NCI-H1417 treated with DMSO at 0.1 percent for 48 hours (cell line): ENCODE measurements at places on chromosomes 12 and 14.

- no peak for DNase-seq
These were observed 3.3 kb downstream of the RAN start for GRCh38 chr12:130875193-130875592.

GRCh38 chr14:32469388-32470160 is 140.5 kb downstream of the AKAP6 start:
- DNase-seq: no peak

DNA sequence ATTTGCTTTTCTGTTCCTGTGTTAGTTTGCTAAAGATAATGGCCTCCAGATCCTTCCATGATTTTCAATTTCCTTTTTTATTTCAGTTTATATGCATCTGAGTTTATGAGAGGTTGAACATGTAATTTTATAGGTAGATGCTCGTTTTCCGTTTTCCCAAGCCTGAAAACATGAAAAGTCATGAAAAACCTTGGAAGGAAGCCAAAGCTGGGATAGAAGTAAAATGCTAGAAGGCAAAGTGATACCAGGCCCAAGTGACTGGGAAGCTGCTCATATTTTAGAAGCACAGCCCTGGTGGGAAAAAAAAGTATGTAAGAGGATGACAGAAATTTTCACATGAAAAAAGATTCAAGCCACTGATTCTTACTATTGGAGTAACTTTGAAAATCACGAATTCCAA is 290.8 kb downstream of the PRKD1 start:
- no peak for DNase-seq

- no peak for DNase-seq
These were observed 372.6 kb downstream of the SEC23A start for GRCh38 chr14:38730420-38730819.

DNA sequence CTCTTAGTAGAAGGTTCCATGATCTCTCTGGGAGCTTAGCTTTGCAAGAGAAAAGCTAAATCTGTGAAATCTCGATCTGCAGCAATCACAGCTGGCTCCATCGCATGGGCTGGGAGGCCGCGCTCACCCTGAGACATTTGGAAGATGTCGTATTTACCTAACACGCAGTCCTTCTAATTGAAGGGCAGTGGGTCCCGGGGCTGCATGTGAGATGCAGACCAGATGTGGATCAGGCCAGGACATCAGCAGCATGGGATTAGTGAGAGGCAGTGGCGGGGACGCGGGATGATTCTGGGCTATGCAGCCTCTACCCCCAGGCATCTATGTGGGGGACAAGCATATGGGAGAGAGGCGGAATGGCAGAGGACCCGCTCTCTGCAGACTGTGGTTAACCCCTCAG is 312.4 kb upstream of the RTL1 start:
- DNase-seq: no peak

DNA sequence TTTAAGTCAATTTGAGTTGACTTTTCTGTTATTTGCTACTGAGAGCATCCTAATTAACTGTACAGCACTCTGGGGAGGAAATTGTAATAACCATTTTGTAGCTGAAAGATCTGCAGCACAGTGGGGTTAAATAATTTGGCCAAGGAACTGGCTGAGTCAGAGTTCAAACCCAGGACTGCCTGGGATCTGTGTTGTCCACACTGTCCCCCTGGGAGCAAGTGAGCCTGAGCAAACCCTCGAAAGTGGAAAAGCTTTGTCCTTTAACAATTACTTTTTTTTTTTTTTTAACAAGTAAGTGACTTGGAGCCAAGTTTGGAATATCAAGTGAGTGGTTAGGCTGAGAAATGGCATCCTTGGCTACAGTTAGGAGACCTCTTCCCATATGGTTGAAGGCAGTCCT is 247.2 kb upstream of the CCDC196 start:
- no peak for DNase-seq

DNA sequence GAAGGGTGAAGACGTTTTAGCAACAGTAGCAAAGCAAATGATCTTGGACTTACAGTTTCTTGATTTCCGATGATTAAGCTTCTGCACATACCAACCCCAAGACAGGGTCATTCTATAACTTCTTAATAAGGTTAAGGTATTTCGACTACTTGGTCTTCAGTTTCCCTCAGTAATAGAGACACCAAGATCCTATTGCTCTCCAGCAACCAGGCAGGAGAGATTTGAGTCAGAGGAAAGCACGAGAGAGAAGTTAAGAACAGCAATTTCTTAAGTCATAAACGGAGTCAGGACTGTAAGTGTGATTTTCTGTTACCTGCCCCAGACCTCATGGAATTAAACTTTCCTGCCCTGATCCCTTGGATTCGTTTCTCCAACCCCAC is 215.6 kb downstream of the TTC8 start:
- no peak for DNase-seq

GRCh38 chr14:54908190-54908589 is 5.6 kb upstream of the GCH1 start:
- no peak for DNase-seq

DNA sequence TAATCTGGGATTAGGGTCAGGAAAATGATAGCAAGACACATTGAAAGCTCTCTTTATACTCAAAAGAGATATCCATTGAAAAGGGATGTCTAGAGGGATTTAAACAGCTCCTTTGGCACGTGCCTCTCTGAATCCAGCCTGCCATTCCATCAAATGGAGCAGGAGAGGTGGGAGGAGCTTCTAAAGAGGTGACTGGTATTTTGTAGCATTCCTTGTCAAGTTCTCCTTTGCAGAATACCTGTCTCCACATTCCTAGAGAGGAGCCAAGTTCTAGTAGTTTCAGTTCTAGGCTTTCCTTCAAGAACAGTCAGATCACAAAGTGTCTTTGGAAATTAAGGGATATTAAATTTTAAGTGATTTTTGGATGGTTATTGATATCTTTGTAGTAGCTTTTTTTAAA is 25.4 kb upstream of the PLEKHD1 start:
- no peak for DNase-seq

- DNase-seq: no peak
These were observed 51.2 kb downstream of the TEAD4 start for GRCh38 chr12:3010214-3010930.

- DNase-seq: no peak
These were observed 2.3 kb downstream of the ATXN7L3B start for GRCh38 chr12:74539765-74540526.

DNA sequence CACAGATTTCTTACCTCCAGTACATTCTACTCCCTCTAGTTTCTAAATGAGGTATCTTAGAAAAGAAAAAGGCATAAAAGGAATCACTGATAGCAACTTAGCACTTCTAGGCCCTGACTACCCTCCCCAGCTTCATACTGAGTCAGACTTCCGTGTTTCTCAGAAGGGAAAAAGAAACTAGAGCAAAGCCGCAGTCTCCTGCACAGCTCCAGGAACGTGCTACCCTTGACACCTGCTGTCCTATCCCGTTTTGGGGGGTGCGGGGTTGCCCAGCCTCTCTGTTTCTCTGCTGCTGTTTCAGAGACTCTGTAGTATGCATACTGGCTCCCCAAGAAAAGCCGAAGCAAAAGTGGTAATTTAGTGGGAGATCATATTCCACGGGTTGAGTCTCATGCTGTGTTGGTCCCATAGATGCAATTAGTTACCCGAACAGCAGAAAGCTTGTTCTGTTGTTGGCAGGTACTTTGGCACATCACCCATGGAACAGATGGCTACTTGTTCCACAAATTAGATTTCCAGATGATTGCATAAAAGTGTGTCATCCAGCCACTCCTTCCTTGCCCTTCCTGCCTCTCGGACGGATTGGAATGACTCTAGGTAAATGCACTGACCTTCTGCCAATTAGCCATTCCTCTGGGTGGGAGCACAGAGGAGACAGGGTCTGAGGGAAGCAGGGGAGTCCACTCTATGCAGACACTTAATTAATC is 438.1 kb downstream of the FUT8 start:
- no peak for DNase-seq

DNA sequence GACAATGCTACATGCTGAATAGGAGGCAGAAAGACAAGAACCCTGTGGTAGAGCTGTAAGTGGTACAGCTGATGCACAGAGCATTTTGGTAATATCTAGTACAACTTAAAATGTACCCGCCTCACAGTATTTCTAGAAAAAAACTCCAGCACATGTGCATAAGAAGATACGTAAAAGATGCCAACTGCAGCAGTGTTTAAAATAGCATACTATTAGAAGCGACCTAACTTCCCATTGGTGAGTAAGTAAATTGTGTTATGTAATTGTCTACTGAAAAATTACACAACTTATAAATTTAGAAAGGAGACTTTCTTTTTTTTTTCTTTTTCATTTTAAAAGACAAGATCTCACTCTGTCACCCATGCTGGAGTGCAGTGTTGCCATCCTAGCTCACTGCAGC is 114.3 kb upstream of the CAND1 start:
- no peak for DNase-seq

DNA sequence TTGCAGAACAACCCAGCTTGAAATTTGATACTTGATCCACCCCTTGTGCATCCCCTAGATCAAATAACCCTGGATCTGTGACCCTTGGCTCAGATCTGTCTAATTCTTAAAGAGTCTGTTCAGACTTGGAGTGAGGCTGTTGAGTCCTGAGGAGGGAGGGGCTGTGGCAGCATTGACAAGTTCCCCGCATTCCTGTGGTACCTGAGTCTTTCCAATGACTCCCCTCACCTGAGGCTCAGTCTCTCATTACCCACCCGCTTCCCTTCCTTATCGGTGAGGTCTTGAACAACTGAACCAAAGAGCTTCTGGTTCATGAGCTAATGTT is 16.1 kb upstream of the HDAC7 start:
- DNase-seq: no peak

DNA sequence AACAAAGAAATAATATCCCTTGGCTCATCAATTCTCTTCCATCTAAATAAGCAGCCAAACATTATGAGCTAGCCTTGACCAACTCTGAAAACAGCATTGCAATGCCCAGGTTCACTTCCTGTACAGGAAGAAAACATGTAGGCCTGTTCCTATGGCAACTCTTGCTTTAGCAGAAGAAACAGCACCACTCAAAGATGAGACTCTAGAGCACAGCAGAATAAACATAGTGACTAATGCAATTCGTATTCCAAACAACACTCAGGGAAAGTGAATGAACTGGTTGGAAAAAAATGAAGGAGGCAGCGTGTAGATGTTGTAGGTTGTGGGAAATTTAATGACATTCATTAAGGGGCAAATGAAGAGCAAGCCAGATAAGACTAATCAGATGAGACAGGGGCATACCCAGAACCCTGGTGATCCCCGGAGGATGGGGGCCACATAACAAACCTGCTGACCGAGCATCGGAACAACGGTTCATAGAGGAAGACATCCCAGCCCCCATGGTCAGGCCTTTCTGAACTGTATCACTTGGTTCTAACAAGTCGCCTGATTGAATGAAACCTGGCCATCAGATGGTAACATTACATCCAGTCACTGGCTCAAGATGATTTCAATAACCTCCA is 9.0 kb downstream of the ARHGDIB start:
- DNase-seq: no peak

- DNase-seq: no peak
These were observed 186.9 kb downstream of the EMP1 start for GRCh38 chr12:13383379-13383778.

DNA sequence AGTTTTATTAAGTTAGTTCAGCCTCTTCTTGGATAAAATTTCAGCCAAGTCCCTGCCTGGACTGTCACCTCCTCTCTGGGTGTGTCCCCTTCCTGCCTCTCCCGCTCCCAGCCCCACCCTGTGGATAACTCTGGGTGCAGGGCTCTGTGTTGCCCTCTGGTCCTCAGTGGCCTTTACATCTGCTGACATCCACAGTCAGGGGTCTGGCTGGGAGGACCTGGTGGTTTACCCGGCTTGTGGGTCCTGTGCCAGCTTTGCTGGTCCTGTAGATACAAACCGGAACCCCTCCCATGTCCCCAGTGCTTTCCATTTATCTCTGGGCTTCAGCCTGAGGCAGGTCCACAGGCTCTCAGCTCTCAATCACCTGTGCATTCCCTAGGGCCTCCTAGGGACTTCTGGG is 28.9 kb upstream of the PLEKHG3 start:
- DNase-seq: no peak

DNA sequence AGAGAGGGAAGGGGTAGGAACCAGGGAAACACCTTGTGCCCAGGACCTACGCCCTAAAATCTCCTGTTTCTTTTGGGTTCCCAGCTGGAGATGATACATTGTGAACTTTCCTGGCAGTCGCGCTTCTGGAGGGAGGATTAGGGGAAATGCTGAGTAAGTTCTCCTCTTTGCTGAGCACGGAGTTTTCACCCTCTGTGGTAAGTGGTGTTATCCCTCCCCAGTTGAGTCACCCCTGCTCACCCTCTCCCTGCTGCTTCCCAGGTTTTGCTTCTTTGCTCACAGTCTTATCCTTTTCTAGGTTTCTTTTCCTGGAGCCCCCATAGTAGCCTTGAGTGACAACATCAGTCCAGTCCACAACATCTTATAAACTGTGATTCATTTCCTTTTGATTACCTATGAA is 789.1 kb downstream of the TMEM121 start:
- DNase-seq: no peak

DNA sequence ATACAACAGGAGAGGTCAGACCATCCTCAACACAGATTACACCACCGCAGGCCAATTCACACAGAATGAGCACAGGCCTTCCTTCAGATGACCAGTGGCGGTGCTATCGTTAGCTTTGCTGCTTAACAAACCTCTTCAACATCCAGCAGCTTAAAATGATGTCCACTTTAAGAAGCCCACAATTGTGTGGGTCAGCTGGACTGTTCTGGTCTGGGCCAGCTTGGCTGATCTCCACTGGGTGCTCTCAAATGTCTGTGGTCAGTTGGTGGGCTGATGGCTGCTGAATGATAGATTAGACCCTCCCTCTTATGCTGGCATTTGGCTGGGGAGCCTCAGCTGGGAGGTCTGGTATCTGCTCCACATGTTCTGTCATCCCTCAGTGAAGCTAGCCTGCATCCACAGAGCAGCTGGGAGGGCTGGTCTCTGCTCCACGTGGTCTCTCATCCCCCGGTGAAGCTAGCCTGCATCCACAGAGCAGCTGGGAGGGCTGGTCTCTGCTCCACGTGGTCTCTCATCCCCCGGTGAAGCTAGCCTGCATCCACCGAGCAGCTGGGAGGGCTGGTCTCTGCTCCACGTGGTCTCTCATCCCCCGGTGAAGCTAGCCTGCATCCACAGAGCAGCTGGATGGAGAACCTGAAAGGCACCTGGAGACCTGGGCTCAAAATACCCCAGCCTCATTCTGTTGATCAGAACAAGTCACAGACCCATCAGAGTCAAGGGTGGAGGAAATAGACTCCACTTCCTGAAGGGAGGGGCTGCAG is 203.6 kb upstream of the DIO3 start:
- DNase-seq: no peak

GRCh38 chr12:33529810-33530209 is 90.2 kb upstream of the SYT10 start:
- DNase-seq: no peak

- DNase-seq: no peak
These were observed 1.1 kb downstream of the FBXO21 start for GRCh38 chr12:117188961-117189724.

GRCh38 chr12:106907411-106907810 is 48.3 kb upstream of the TMEM263 start:
- DNase-seq: no peak

GRCh38 chr12:22656376-22656775 is 31.4 kb downstream of the ETNK1 start:
- DNase-seq: no peak
